ENCODE measurements at places on chromosomes 16 and 17.

DNA sequence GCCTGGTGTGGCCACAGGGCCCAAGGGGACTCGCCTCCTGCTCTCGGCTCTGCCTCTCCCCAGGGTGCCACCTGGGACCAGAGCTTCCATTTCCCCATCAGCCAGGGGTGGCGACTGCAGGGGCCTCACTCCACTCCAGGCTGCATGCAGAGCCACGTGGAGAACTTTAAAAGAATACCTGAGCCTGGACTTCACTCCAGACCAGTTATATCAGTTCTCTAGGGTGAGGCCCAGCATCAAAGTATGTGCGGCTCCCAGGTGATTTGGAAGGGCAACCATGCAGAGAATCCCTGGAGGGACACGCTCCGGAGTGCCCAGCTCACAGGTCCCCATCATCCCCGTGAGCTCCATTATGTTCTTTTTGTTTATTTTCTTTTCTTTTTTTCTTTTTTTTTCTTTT, 39.8 kb downstream of the KIAA0513 start:
- no peak for DNase-seq

GRCh38 chr17:37116671-37117185, 168.0 kb downstream of the AATF start:
- DNase-seq: no peak

DNA sequence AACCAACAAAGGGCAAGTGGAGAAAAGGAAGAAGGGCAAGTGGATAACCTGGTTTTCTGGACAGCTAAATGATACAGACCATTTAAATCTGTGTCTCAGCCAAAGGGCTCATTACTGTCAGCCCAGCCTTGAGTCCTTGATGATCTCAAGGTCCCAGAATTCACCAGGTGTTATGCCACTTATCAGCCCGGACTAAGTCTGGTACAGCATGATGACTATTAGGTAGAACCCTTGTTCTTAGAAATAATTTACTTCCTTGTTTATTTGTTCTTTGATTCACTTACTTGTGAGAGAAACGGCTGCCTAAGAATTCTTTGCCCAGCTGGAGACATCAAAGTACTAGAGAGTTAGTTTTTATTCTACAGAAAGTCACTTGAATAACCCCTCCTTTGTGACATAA, 3.5 kb downstream of the PDILT start:
- DNase-seq: no peak

GRCh38 chr17:3636908-3637373, 381 bp downstream of the CTNS start:
- no peak for DNase-seq

DNA sequence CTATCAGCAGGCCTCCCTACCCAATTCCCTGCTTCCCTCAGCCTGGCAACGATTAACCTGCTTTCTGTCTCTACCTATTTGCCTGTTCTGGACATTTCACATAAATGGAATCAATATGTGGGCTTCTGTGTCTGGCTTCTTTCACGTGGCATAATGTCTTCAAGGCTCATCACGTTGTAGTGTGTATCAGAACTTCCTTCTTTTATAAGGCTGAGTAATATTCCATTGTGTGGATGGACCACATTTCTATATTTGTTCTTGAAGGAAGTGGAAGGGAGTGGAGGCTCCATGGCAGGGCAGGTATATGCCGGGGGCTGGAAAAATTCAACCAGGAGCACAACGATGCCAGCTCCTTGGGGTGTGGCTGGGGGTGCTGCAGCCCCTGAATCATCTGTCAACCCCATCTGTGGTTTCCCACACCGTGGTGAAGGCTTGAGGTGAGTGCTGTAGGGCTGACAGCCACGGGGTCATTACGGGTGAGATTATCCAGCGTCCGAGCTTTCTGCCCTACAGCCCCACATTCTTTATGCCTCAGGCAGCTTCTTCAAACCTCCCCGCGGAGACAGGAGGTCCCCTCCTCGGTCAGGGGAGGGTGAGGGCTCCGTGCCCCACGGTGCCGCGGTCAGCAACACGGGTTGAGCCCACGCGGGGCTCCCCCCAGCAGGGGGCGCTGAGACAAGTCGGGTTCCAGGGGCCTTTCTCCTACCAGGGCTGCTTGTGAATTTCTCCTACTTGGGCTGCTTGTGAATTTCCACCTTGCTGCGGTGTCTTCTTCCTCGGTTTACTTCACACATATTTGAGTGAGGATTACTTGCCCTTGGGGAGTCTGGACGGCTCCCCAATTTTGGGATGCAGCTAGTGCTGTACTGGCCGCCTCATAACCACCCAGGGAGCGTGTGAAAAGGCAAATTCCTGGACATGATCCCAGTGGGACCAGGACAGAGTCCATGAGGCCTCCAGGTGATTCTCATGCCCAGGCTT, 18.3 kb upstream of the WFIKKN2 start:
- no peak for DNase-seq

GRCh38 chr17:2093349-2093748, 38.4 kb downstream of the HIC1 start:
- DNase-seq: no peak

DNA sequence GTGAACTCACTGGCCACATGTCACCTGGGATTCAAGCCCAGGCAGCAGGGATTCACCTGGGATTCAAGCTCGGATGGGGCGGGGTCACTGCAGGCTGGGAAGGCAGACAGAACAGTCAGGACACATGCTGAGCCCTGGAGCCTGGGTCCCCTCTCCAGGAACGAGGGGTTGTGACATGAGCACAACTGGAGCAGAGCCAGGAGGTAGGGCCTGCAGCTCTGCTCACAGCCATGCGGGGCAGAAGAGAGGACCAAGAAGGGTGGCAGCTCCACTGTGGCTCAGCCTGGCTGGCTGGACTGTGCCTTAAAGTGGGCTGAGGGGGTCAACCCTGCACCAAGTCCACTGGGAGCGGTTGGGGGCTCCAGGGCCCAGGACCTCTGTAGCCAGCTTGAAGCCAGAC, 150.1 kb downstream of the RAB11FIP4 start:
- DNase-seq: no peak

GRCh38 chr16:1300664-1301476, 8.6 kb upstream of the UBE2I start:
- DNase-seq: no peak

DNA sequence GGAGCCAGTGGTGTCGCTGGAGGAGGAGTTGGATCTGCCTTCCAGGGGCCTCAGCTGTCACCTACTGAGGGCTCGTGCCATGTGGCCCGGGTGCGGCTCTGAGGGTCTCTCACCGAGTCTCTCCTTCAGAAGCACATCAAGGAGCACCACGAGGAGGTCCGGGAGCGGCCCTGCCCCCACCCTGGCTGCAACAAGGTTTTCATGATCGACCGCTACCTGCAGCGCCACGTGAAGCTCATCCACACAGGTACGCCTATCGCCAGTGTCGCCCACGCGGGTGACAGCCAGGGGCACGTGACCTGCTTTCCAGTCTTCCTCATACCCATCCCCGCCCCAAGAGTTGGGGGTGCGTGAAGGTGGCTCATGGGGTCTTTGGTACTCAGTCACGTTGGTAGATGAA, 12.5 kb downstream of the ZNF276 start:
- DNase-seq: no peak

GRCh38 chr16:76487411-76488064, 210.3 kb downstream of the CNTNAP4 start:
- no peak for DNase-seq

DNA sequence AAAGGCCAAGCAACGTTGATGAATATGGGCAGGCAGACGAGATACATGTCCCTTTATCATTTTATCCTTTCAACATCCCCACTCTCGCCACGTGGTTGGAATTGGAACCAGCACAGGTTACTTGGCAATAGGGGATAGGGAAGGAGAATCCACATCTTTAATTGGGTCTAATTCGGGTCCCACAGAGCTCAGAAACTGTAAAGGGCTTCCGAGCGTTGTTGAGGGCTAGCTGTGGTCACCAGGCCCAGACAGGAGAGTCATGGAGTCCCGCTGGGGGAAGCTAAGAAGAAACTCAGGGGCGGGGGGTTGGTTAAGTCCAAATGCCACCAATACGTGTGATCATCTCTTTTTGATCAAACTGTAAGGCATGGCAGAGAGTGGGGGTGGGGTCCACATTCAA, 271.3 kb upstream of the ZFHX3 start:
- no peak for DNase-seq

- DNase-seq: no peak
These were observed 38.2 kb downstream of the WSCD1 start for GRCh38 chr17:6108382-6108781.

GRCh38 chr17:17648762-17649161, 32.5 kb upstream of the RAI1 start:
- DNase-seq: no peak

GRCh38 chr16:70680495-70681381, 5.1 kb downstream of the MTSS2 start:
- DNase-seq: no peak

DNA sequence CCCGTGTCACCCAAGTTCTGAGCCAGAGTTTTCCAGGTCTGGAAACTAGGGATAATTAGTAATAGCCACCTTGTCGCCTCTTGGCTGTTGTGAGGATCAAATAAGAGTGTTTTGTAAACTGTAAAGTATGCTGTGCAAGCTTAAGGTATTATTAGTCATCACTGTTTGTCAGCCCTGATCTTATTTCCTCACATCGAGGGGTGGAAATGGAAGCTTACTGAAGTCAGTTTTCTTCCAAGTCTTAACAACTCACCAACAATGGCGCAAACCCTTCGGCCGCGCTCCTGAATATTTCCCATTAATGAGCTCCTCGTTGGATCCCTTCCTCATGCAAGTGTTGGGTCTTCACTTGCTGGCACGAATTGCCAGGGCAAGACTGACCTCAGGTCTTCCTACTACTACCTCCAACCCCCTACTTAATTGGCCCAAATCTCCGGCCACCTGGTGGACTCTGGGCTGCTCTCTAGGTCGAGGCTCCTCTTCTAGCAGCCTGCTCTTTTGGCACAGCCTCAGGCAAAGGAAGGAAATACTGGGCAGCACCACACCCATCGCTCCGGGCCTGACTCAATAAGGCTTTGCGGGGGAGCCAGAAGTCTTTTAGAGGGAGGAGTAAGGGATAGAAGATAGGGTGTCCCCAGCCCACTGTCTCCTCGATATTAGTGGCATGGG, 885 bp upstream of the SLC35B1 start:
- DNase-seq: no peak

- no peak for DNase-seq
These were observed 16.3 kb downstream of the ALOX15 start for GRCh38 chr17:4625181-4625617.

GRCh38 chr16:30092373-30093010, 768 bp upstream of the TBX6 start:
- peak; percentile 91 for DNase-seq

DNA sequence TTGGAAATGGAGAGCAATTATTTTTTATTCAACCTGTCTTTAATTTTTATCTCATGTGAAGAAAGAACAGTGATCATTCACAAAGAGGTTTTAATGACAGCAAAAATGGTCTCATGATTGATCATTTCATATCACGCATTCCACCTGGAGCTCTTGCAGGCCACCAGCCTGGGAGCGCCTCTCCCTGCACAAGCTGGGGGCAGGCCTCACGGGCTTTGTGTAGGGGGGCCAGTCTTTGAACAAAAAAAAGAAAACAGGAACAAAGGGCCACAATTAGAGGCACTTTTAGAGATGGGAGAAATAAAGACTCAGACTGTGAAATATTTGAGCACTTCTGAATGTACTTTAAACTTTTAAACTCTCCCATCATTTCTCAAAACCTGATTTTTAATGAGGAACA, 232.9 kb downstream of the CHD9NB start:
- DNase-seq: no peak

DNA sequence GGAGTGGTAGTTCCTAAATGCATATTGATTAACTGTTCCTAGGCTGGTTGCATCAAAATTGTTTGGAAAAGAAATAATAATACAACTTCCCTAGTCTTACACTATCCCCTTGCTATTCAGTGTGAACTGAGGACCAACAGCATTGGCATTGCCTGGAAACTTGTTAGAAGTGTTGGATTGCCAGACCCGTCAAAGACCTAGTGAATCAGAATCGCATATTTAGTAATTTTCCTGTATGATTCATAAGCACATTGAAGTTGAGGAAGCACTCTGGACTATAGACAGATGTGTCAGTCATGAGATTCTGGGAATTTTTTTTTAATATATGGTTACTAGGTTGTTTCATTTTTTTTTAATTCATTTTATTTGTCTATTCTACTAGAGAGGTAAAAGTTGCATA, 34.7 kb upstream of the KCNJ16 start:
- DNase-seq: no peak

- DNase-seq: no peak
These were observed 25.4 kb downstream of the GSPT1 start for GRCh38 chr16:11890231-11890965.

GRCh38 chr17:48500435-48501426, 30.1 kb downstream of the HOXB1 start:
- no peak for DNase-seq

DNA sequence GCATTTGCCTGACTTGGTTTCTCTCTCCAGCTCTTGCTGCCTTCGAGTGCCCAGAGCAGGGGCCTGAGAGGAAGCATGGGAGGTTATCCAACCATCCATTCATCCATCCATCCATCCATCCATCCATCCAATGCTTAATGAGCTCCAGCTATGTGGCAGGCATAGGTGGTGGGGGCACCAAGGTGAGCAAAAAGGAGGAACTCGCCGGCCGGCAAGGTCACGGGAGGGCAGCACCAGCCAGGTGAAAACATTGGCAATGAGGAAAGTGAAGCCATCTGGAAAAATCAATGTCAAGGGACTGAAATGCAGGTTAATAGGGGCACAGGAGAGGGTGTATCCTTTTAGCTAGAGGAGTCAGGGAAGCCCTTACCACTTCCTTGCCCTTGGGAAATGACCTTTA, 18.2 kb upstream of the DOK4 start:
- no peak for DNase-seq
